Activated CD8-positive, alpha-beta memory T cell treated with anti-CD3 and anti-CD28 coated beads, Interleukin-2, amount 10 ng/mL, durations not matched to agents 7 days and 5 days (primary cell): ENCODE measurements at places on chromosomes 3 and 15. TPM values are rescaled to one million over a fixed set of nuclear protein-coding genes. Genes with fewer than 3 reads are reported as not detected.

ATP13A4 gene
- 6.5 TPM for total RNA-seq

SFMBT1 gene
- 25.9 TPM for total RNA-seq

COL6A6 gene
- total RNA-seq = not detected

PYGO1 gene
- total RNA-seq = not detected

SLC49A4 gene
- 1.8 TPM for total RNA-seq

OCA2 gene
- not detected for total RNA-seq

XCR1 gene
- not detected for total RNA-seq

IMPG2 gene
- total RNA-seq = 0.29 TPM

SCG5 gene
- total RNA-seq = 4.3 TPM

RYR3 gene
- total RNA-seq = not detected

TGM4 gene
- not detected for total RNA-seq

CYP1A1 gene
- 2.8 TPM for total RNA-seq

CCDC12 gene
- total RNA-seq = 65.9 TPM

GOLGA6L10 gene
- total RNA-seq = 2.2 TPM
